NCI-H2081 (cell line): ENCODE measurements at places on chromosomes 2 and 18.

DNA sequence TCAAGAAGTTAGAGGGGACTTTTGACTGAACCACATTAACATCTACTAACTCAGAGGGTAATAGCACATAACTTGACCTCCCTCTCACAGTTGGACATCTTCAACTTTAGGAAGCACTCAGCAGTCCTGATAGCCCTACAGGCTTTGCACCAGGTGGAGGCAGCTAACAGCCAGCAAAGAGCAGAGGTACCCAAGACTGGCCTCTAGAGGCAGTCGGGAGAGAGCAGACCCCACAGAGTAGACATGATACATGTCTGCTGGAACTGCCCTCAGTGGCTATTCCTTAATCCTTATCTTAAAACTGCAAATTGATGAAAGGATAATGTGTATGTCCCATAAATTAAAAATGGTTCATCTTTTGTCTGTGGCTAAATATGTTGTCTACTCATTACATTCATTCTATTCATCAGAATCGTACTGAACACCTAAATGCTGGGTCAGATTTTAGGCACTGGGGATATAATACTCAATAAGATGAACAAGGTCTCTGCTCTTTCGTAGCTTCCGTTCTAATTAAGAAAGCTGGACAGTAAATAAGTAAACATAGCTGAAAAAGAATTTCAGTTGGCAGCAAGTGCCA, 49.8 kb downstream of the CAB39 start:
- DNase-seq, result peak; percentile 11

DNA sequence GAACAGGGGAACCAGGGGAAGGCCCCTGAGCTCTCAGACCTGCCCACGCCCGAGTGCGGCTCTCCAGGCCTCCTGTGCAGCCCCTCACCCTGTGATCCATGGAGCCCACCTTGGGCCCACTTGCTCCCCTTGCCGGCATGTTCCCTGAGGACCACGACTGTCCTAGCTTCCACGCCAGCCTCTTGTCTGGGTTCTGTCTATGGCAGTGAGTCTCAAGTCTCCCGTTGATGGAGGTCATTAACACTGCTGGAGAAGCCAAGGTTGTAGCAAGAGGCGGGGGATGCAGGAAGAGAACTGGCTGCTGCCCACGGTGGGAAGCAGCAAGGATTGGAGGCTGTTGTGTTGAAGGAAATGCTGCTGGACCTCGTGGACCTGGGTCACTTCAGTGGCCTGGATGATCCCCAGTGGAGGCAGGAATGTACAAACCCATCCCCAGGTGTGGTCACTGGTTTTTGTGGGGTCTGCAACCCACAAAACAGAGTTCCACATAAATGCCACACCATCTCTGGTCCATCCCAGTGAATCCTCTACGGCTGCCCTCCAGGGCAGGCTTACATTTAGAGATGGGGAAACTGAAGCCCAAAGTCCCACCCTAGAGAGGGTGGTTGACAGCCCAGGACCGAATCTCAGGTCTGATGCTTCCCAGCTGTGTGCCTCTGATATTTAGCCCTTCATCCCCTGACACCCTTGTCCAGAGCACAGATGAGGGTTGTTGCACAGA, 150.3 kb downstream of the NDUFA10 start:
- DNase-seq, result no peak

DNA sequence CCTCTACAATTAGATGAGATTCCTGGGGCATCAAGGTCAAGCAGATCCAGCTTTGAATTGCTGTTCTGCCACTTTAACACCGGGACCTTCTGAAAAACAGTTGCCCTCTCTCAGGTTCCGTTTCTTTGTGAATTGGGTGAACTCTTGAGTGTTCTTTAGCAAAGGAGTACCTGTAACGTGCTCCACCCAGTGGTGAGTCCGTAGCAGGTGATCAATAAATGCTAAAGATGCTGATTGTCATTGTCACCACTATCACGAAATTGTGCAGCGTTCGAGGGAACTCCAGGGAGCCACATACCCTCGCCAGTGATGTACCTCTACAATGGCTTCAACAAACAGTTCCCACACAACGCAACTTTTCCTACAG, 81.9 kb downstream of the TCF7L1 start:
- no peak for DNase-seq

DNA sequence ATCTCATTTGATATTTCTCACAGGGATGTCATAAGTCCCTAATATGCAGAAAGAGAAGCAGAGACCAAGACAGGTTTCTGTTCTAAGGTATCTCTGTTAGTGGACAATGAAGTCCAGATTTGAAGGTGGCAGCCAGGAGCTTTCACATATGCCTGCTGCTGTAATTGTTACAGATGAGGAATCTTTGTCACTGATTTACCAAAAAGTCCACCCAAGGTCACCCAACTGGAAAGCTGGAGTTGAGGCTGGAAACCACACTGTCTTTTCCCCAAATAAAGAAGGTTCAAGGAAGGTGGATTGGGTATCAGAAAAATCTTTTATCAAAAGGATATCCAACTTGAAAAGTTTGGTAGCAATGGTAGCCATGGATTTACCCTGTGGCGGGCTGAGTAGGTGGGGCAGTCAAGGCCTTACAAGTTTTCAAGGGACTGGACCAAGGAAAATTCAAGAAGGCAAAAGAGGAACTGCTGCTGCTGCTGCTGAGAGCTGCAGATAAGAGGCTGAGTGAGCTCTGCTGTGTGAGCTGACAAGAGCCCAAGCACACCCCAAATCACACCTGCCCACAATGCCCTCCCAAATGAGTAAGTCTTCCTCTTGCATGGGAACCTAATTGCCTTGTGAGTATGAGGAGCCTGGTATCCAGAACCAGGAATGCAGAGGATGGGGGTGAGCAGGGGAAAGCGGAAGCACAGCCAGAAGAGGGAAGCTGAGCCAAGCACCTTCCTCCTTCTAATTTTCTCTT, 241.2 kb downstream of the ANAPC1 start:
- DNase-seq, result no peak

- no peak for DNase-seq
These were observed 60.3 kb downstream of the INPP5D start for GRCh38 chr2:233120459-233120858.

- no peak for DNase-seq
These were observed 198.3 kb downstream of the PIEZO2 start for GRCh38 chr18:10950876-10951630.

DNA sequence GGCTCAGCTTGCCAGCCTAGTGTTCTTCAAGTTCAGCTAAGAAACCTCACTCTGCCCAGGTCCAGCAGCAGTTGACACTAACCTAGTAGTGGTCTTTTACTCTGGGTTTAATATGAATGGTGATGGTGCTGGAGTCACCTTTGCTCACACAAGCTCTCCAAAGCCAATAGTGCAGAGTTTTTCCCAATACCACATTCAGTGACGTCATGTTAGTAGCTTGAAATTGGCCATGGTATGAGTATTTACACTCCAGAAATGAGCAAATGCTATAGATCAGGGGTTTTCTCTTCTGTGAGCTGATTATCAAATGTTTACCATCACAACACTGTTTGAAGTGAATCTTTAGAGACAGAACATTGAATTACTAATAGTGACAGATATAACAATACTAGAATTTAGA, 209.1 kb downstream of the KCNH7 start:
- DNase-seq, result no peak

- DNase-seq, result peak; percentile 39
These were observed 35.0 kb upstream of the LRP1B start for GRCh38 chr2:142165790-142166189.

- DNase-seq, result peak; percentile 28
These were observed 70.3 kb downstream of the CERKL start for GRCh38 chr2:181586569-181587081.

GRCh38 chr18:49811151-49811938, 2.0 kb downstream of the ACAA2 start:
- DNase-seq, result no peak

GRCh38 chr2:154533300-154533940, 165.1 kb upstream of the KCNJ3 start:
- no peak for DNase-seq

DNA sequence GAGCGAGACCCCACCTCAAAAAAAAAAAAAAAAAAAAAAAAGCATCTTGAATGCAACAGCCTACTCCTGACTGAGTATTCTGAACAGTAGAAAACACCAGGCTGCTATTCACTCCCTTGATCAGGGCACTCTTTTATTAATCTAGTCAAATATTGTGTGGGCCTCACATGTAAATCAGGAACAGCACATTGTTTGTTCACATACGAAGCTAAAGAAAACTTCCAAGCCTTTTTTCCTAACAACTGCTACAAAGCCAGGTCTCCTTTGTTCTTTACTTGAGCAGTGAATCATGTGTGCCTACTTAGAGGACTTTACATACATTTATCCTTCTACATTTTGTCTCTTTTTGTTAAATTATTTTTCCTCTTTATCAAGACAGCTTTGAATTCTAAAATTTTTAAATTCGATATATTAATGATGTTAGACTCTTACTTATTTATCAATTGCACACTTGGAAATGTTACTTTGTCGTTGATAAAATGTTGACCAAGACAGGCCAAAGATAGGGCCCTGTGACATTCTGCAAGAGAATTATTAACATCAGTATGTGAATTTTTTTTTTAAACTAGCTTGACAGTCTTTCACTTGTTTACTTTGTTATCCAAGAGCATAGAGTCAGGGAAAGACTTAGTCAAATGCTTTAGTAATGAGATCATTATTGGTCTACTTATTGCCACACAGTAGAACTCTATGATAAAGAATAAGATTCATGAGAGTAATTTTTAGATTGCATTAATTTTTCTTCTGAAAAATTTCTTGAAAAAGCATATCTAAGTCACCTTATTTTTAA, 13.2 kb downstream of the SPATS2L start:
- DNase-seq, result no peak

DNA sequence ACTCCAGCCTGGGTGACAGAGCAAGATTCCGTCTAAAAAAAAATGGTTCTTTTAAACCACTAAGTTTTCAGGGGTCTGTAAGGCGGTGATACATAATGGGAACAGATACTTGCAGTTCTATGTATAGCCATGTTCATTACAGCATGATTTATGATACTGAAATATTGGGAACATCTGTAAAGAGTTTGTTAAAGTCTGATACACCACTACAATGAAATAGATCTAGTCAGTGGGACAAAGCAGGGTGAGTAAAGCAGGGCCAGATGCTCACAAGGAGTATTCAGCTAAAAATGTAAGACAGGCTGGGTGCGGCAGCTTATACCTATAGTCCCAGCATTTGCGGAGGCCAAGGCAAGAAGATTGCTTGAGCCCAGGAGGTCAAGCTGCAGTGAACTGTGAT, 6.2 kb upstream of the ING5 start:
- no peak for DNase-seq

DNA sequence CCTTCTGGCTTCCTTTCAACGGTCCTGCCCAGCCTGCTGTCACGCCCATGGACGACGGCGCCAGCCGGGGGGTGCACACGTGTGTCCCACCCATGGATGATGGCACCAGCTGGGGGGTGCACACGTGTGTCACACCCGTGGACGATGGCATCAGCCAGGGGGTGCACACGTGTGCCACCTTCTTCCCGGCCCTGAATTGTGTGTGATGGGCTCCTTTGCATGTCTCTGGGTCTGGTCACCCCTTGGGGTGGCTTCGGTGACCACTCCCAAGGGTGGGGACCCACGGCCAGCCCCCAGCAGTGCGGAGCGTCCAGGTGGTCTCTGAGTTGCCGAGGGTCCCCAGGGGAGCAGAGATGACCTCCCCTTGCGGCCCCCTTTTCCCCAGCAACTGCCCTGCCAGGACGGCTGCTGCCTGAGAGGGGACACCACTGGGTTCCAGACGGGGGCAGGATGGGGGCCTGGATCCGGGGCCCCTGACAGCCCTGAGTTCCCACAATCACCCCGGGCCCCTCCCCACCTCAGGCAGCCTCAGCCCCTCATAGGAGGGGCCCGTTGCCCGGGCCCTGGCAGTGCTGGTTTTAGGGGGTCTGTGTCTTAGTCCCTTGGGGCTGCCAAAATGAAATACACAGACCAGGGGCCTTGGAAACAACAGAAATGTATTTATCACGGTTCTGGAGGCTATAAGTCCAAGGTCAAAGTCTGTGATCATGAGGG, 9.4 kb downstream of the NEU4 start:
- no peak for DNase-seq

DNA sequence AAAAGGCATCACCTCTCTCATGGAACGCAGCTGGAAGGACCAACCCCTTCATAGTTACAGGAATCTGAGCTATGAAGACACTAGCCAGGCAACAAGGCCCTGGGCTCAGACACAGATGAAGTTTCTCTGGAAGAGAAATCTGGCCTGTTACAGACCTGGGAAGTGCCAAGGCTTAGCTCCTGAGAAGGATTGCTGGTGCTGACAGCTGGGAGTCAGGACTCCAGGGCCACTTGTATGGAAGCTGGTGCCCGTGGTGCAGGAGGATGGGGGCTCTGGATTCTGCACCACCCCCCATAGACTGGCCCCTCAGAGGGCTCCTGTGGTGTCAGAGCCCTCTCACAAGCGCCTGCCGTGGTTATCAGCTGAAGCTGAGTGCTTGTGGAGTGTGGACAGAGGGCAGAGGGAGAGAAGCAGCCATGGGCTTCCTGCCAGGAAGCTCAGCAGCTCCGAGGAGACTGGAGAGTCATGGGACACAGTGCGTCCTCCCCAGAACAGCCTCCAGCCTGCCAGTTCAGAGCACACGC, 87.3 kb upstream of the LCLAT1 start:
- DNase-seq, result no peak

DNA sequence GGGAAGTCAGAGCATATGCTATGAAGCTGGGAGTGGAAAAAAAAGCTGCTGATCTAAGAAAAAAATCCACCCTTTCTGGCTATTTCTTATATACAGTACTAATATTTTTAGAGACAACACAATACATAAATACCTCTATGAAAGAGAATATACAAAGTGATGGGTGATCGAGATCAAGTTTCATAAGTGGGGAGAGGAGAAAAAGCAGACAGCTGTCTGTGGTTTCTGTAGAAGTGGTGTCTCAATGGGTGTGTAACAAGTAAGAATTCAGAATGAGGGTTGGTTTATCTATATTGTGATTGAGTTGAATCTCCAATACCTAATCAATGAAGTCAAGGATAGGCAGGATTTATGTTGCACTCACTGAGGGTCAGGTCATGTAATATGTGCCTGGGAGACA, 191.0 kb downstream of the HNMT start:
- DNase-seq, result no peak

- peak; percentile 57 for DNase-seq
These were observed 516 bp downstream of the EIF2AK2 start for GRCh38 chr2:37156071-37156856.

DNA sequence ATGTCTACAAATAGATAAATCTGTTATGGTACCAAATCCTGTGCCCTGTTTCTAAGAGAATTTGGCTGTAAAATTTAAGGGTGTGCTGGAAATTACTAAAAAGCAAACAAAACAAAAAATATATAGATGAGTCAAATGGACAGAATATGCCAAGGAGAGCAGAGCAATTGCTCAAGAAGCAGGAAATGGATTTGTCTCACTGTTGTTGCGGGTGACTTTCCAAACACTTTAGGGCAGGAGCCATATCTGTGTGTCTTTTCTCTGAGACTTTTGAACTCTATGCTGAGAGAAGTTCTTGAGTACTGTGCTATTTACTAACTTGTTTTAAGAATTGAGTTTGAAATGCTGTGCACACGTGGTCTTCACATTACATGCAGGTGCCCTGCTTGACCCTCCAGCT, 221.7 kb downstream of the PHLPP1 start:
- DNase-seq, result no peak

DNA sequence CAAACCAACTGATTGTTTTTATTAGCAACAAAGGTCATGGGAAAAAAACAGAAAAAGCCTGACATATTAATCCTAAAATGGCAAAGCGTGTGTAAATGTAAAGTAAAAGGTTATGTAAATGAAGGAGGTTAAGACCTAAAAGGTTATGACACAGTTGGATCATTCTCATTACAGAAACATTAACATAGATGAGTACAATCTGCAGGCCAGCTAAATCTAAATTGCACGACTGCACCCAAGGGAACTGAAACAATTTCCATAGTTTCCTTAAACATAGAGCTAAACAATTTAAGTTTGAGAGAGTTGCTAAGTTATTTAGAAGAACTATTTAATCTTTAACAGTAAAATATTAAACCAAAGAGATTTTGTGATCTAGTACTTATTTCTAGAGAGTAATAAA, 151.6 kb upstream of the UBE2E3 start:
- DNase-seq, result no peak
